ENCODE measurements at places on chromosomes 6 and 20. TPM values are rescaled to one million over a fixed set of nuclear protein-coding genes. Genes with fewer than 3 reads are reported as not detected.

Gene PRR18
- 0.09 TPM for polyA plus RNA-seq

Gene ARMC12
- polyA plus RNA-seq, result 26.6 TPM

Gene DUSP15
- 1.6 TPM for polyA plus RNA-seq

Gene C4A
- polyA plus RNA-seq, result 206 TPM

DNA sequence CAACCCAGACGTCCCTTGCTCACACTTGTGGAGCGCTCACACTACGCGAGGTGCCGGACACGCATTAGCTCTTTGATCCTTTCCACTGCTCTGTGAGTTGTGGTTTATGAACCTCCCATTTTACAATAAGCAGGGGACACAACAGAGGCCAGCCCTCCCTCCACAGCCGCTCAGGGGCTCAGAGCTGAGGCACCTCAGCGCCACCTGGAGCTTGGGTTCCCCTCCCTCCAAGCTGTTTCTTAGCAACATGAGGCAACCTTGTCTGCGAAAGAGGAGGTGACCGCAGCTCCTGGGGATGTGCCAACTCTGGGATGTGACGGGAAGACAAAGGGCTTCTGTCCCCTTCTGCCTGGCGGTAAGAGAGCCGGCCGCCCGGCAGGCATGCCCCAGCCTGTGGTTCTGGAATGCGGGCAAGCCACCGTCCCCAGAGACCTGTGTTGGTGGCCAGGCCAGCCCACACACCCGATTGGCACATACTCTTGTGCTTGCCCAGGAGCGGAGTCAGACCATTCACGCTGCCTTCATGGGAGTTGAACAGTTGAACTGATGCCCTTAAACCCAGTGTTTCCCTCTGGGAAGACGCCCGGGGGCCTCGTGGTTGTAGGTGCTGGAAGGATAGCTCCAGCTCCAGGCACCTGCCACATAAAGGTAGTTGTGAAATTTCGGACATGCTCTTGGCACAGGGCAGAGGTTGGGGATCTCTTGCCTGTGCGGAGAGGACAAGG, 44.5 kb downstream of the RBM38 start:
- DNase-seq, result no peak

GRCh38 chr6:169208011-169208410, 45.6 kb downstream of the THBS2 start:
- DNase-seq, result no peak

GRCh38 chr20:3315136-3315535, 76.1 kb upstream of the SLC4A11 start:
- DNase-seq, result no peak

DNA sequence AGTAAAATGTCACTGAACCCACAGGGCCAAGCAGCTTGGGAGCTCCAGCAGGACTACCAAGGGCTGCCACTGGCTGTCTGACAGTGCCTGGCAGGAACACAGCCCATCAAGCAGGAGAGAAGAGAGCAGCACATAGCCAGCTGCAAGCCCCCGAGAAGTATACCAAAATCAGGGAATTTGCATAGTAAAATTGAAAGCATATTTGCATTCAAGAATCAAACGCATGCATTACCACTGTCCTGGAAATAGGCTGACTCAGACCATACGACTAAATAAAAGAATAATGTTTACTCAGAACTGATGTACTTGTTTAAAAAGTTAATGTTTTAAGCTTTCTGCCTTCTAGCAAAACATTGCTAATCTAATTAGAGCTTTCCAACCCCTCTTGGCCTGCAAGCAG, 298.1 kb downstream of the TFAP2B start:
- no peak for DNase-seq

DNA sequence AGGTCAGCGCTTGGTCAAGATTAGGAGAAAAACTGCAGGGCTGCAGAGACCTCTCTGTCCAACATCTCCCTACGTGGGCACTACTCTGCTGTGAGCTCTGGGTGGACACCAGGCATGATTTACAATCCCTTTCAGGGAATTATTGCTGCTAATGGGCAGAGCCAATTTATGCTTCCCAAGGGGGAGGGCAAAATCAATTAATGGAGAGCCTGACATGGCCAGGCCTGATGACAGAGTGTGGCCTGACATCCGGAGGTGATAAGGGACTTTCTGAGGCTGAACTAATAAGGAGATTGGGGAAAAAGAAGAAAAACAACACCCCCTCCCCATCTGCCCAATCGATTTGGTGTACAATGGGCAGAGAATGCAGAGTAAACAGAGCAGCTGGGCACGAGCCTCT, 5.0 kb upstream of the KCNK16 start:
- no peak for DNase-seq

Gene MLIP
- 1.1 TPM for polyA plus RNA-seq

Gene ZNF831
- polyA plus RNA-seq, result 2.9 TPM

DNA sequence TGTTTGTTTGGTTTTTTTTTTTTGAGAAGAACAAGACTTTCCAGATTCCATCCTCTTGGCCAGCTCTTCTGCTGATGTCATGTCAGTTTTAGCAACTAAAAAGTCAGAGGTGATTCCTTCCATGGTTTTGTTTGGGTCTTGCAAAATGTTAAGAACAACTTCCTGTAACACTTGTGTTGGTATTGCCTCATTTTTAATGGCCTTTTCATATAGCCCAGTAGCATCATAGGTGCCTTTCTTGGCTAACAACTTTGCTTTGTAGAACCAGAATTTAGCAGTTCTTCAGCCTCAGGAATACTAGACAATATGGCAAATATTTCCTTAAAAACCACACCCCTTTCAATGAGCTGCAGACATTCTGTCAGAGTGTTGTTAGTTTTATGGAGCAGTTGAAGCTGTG, 99.5 kb upstream of the SIRPG start:
- no peak for DNase-seq

GRCh38 chr6:31180500-31180899, 10.0 kb upstream of the POU5F1 start:
- peak; percentile 30 for DNase-seq

- peak; percentile 55 for DNase-seq
These were observed at the start of gene LAMA4 for GRCh38 chr6:112253841-112254816. LAMA4 (minus strand) TSS chr6:112254567; CDS start chr6:112254150, 417 bp downstream.

Gene EDN1
- polyA plus RNA-seq, result 14.3 TPM

DNA sequence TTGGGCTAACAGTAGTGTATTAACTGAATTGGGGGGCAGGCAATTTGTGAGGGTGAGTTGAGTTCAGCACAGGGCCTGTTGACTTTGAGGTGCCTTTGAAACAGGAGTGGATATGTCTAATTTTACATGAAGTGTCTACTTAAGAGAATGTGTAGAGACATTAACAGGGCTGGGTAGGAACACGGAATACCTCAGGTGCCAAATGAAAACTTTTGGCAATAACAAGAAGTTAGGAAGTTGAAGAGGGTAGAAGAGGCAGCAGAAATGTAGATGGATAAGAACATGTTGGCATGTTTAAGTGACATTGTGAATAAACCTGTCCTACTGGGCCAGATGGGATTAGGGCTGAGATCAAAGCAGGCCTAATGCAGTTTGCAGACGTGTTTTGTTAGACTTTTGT, 117.0 kb downstream of the SLC16A10 start:
- DNase-seq, result no peak

Gene PTPRK
- polyA plus RNA-seq, result 9.3 TPM

GRCh38 chr6:21609881-21610329, 16.4 kb downstream of the SOX4 start:
- no peak for DNase-seq

DNA sequence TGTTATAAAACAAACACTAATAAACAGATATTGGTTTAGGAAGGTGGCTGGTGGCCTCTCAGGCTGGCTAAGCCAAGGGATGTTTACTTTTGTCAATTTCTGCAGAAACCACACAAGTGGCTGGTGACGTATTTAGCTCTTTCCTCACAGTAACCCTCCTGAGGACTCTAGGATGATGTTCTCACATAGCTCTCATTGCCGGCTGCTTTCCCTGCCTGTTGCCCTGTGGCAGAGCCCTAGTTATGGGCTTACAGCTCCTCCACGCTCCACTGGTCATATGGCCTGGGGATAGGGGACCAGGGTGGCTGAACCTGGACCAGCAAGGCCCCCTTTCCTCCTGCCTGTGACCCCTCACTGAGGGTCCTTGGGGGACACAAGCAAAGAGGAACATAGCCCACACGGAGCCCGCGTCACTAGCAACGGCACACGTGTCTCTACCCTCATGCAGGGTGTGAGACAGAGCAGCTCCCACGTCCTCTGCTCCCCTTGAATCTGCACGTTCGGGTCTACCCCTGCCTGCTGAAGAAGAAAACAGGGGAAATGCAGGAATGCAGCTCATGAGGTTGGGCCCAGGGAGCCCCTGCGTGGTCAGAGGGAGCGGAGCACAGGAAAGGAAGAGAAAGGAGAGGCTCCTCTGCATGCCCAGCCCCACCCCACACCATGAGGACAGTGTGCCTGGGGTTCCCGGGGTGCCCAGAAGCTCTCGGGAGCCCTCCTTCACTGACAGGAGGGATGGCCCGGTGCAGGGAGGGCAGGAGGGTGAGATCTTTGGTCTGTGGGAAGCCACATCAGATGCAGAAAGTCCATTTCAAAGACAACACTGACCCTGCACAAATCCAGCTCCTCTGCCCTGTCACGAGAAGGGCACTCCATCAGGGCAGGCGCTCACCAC, 13.9 kb downstream of the RAMACL start:
- DNase-seq, result no peak

Gene C6orf118
- 0.46 TPM for polyA plus RNA-seq

Gene FITM2
- 2.6 TPM for polyA plus RNA-seq

GRCh38 chr20:36101192-36101591, 53.3 kb upstream of the EPB41L1 start:
- no peak for DNase-seq

GRCh38 chr6:72959821-72960220, 265.5 kb downstream of the KHDC1L start:
- DNase-seq, result no peak

DNA sequence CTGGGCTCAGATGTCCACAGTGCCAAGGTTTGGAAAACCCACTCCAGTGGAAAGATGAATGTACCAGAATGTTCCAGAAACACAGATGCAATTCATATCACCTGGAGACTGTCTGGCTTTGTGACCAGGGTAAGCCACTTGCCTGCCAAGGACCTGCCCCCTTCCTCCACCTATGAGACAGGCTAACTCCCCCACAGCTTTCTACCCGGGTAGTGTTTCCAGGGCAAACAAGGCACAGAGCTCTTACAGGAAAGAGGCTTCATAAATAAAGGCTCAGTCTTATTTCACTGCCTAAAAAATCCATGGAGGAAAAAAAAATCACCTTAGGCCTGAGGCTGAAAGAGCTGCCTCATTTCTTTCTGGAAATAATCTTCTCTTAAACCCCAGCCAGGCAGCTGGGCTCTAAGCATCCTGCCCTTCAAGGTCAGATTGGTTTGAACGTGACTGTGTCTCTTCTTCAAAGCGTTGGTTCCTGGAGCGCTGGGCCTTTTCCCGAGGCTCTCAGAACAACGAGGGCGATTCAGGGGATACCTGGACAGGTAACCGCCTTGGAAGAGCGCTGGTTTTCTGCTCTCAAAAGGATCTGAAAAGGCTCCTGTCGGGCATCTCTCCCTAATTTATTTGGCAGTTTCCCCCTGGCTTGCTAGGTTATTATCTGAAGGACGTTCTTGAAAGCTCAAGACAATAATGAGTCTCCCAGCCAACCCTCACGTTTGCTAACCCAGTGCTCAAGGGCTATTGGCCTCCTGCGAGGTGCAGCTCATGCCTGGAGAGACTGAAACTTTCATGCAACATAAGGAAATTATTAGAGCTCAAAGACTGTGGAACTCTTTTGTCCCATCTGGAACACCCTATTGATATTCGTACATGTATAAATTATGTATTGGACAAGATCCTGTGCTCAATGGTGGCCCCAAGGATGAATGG, 199.2 kb upstream of the PMEPA1 start:
- no peak for DNase-seq

Gene ARMH2
- polyA plus RNA-seq, result 0.21 TPM

DNA sequence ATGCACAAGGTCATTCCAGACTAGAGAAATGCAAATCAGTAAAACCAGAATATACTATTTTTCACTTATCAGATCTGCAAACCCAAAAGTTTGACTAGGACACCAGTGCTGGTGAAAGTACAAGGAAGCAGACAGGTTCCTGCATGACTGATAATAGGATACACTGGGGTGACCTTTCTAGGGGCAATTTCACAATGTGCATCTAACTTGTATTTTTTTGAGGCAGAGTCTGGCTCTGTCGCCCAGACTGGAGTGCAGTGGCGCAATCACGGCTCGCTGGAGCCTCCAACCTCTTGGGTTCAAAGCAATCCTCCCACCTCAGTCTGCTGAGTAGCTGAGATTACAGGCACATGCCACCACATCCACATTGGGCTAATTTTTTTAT, 11.4 kb downstream of the COMMD7 start:
- no peak for DNase-seq

- no peak for DNase-seq
These were observed 572.0 kb downstream of the KIF16B start for GRCh38 chr20:16001286-16001685.

GRCh38 chr20:25310921-25311728, 63.2 kb downstream of the PYGB start:
- no peak for DNase-seq

- DNase-seq, result no peak
These were observed 31.0 kb upstream of the MRPS18A start for GRCh38 chr6:43718387-43719105.

GRCh38 chr6:78605909-78606446, 261.4 kb upstream of the IRAK1BP1 start:
- no peak for DNase-seq

DNA sequence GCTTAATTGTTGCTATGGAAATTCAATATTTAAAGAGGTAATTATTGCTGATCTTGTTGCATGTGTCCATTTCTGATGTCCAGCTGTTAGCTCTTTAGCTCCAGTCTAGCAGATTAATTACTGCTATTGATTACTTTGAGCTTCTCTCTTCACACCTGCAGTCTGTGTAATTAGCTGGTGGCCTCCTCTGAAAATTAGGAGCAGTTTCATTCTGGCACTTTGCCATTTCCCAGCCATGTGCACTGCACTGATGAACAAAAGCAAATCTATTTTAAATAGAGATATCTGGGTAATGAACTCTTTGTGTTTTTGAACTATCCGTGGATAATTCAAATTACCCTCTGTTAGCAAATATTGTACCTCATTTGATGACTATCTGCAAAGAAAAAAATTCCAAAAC, 275.9 kb downstream of the RNF144B start:
- no peak for DNase-seq

- no peak for DNase-seq
These were observed 103.4 kb upstream of the RALGAPA2 start for GRCh38 chr20:20815711-20816455.

DNA sequence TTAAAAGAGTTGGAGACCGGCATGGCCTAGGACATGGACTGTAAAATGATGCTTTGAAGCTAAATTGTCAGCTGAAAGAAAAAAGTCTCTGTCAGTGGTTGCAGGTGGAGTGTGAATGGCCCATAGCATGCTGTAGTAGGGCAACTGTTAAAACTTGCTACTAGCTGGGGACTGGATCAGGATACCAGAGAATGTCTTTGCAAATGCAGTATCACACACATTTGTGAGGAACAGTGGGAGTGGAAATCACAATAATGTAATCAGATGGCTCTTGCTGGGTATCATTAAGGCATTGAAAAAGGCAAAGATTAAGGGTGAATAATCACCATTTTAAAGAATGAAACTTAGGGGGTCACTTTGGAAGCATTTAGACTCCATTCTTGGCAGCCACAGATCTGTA, 737.9 kb downstream of the EYS start:
- no peak for DNase-seq

Gene DST
- polyA plus RNA-seq, result 311 TPM

Gene LINC00237
- polyA plus RNA-seq, result not detected

Gene BNIP5
- 0.23 TPM for polyA plus RNA-seq

Gene SIRPD
- polyA plus RNA-seq, result 0.46 TPM
